ENCODE measurements at places on chromosomes 12 and 14.

GRCh38 chr14:94288610-94289465, 4.2 kb downstream of the SERPINA10 start:
- no peak for DNase-seq

DNA sequence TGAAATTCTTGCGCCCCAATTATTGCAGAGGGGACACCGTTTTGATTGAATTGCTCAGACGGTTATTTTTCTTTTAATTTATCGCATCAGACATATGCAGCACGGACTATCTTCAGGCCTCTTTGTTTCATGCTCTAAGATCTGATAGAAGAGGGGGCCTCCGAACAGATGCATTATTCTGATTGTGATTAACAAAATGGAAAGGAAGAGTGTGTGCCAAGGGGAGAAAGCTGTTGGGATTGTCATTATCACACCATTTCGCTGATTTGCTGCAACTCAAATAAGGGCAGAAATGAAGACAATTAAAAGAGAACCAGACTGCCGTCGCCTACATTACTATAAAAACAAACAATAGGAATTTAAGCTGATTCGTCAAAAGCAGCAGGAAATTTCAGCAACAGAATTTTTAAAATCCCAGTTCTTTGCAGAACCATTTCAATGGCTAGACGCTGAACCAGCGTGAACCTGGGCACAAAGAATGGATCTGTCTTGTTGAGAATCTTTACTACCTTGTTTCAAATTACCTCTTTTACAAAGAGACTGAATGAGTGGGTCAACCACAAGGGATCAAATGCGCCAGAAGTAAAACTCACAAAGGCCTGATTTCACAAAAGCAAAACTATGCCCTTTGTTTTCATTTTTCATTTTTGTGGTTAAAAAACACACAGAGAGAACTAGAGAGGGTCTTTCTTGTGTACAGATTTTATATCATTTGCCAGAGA, 30.6 kb downstream of the TMEM132D start:
- no peak for DNase-seq

- no peak for DNase-seq
These were observed 98.5 kb upstream of the SLC24A4 start for GRCh38 chr14:92224358-92224954.

- no peak for DNase-seq
These were observed 5.4 kb downstream of the MDM1 start for GRCh38 chr12:68326716-68327115.

DNA sequence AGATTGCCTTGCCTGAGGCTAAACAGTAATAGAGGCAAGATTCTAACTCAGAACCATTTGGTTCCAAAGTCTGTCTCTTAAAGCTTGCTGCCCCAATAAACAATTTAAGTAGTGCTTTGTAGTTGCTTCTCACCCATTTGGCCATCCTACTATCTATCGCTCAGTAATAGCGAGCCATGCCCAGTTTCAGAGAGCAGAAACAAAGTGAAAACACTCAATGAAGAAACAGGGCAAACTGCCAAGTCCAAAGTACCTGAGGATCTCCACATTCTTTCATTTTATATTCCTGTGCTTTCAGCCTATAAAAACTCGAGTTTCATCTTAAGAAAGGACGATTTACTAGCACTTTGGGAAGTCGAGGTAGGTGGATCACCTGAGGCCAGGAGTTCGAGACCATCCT, 103.3 kb upstream of the BBS10 start:
- no peak for DNase-seq

DNA sequence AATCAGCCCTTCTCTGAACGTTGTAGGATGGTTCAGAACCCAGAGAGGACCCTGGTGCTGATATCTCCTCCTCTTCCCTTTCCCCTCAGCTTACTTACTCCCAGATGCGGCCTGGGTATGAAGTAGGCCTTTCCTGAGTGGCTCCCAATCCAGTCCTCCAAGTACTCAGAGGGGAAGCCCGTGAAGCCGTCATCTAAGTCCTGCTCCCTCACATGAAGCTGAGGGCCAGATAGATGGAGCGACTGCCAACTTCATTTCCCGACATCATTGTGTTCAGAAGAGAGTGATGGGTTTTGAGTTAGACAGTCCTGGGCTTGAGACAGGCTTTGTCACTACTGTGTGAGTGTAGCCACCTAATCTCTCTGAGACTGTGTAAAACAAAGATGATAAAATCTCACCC, 2.7 kb downstream of the APOLD1 start:
- no peak for DNase-seq

DNA sequence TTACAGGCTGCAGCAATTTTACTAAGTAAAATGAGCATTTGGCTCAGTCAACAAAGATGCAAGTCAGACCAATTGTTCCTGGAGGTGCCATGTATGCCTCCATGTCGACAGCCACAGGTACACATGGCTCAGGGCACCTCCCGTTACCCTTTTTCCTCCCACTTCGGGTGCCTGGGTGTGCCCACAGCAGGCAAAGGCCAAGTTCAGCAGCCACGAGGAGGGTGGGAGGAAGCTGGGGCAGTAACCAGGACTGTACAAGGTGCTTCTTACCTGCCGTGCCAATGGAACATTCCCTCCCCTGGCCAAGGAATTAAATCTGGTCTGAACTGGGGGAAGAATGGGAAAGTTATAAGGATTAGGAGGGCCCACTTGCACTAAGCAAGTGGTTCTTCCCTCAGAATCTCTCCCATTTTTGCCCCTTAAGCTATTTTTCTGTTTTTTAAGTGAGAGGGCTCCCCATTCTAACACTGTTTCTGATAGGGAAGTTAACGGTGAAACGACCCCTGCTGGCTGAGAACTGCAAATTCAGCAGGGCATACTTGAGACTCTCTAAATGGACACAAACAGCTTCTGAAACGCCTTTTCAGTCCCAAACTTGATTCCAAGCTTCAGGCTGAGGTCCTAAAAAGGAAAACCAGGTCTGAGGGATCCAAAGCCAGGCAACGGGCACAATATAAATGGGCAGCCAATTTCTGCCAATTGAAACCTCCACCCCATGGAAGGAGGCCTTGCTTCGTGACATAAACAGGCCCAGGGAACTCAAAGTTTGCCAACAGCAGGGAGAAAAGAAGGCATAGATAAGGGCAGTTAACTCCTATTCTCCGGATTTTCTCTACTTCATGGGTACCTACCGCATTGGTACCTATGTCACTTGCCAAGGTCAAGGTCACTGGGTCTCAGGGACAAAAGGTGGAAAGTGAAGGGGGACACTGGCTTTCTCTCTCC, 24.8 kb downstream of the CLECL1 start:
- peak; percentile 74 for DNase-seq

Data from KBM-7 (cell line).